Epithelial cell of proximal tubule (primary cell): ENCODE measurements at places on chromosomes 7 and 10.

DNA sequence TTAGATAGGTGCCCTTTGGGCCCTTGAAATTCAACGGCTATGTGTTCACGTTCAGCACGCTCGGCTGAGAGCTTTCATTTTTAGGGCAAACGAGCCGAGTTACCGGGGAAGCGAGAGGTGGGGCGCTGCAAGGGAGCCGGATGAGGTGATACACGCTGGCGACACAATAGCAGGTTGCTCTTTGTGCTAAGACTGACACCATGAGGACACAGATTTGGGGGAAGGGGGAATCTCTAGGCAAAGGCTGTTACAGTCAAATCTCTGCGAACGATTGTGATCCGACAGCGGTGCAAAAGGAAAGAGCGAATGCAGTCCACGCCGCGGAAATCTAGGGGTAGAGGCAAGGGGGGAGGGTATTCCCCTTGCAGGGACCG is 667 bp downstream of the KLLN start:
- DNase-seq: no peak

DNA sequence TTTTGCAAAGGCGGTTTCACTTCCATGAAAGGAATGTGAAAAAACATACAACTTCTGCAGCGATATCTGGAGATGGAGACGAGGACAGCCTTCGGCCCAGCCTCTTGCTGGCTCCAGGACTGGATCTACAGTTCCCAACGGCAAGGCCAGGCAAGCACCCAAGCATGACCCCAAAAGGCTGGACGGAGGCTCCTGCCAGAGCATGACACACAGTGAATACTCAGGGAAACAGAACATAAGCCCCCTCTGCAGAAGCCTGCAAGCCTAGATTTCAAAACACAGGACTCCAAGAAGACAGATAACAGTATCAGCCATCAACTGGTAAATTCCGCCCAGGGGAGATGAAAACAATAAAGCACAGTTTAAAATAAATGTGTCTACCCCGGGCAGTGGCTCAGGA is 3.3 kb upstream of the LRRC27 start:
- no peak for DNase-seq

GRCh38 chr7:127954357-127954748 is 76.9 kb downstream of the LRRC4 start:
- no peak for DNase-seq

- DNase-seq: no peak
Observed at GRCh38 chr7:151198945-151199848, 11.1 kb downstream of the H2BK1 start.

GRCh38 chr7:110889335-110889734 is 201.6 kb upstream of the LRRN3 start:
- DNase-seq: no peak

DNA sequence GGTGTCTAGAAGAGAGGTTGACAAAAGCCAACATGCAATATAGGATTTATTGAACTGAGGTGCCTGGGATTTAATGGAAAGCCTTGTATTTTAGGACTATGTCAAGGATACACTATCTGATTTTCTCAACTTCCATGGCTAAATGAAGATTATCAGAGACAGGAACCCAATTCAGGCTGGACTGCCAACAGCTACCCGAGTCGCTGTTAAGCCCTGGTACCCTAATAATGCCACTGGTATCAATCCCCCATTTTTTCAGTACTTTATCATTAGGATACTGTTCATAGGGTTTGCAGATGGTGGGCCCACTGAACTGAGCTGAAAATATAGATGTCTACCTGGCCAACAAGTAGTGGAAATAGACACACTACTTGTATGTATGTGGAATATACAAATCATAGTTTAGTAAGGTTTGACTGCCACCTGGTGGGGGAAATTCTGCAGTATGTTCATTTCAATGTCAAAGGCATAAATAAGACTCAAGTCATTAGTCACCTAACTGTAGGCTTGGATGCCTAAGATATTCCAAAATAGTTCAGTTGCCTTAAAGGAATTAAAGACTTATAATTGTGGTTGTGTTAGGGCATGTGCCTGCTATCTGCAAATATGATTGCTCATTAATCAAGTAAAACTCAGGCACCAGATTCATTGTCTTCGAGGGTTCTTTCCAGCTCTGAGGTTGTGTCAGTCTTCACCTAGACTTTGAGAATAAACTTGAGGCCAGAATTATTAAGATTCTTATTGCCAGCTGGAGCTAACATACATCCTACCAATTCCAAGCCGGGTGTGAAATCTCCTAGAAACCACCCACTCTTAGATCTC is 34.1 kb upstream of the NOBOX start:
- peak; percentile 49 for DNase-seq

DNA sequence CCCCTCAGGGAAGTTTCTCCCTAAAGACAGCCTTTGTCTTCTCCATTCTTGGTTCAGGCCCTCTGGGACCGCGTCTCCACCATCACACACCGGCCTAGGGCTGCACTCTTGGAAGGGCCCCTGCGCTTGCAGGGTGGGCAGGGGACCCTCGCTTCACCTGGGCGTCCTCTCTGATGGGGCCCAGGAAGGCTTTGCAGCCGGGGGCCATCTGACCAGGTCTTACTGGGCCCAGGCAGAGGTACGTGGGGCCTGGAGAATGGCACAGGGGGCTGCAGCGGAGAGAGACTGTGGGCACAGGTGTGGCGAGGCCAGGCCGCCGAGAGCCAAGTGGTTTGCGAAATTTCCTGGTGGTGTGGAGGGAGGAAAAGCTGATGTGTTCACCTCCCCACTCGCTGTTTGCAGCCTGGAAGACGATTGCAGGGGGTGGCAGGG is 44.4 kb downstream of the ALOX5 start:
- no peak for DNase-seq

- no peak for DNase-seq
Observed at GRCh38 chr10:98267069-98267893, 713 bp downstream of the LOXL4 start.
